ENCODE measurements at places on chromosomes 4 and X. TPM values are rescaled to one million over a fixed set of nuclear protein-coding genes. Genes with fewer than 3 reads are reported as not detected.

The SOX3 gene
- not detected for total RNA-seq

The FAT4 gene
- total RNA-seq, result 61.1 TPM

The RHOXF2B gene
- not detected for total RNA-seq

The UGT8 gene
- 1.6 TPM for total RNA-seq

The CXorf38 gene
- 10.2 TPM for total RNA-seq

The NUP62CL gene
- total RNA-seq, result 4.0 TPM

The IQCM gene
- total RNA-seq, result 0.94 TPM

The NDNF gene
- total RNA-seq, result 8.6 TPM

The SYTL5 gene
- 1.7 TPM for total RNA-seq

GRCh38 chrX:35800474-35800873 lies 2.3 kb downstream of the MAGEB16 start:
- DNase-seq, result no peak

DNA sequence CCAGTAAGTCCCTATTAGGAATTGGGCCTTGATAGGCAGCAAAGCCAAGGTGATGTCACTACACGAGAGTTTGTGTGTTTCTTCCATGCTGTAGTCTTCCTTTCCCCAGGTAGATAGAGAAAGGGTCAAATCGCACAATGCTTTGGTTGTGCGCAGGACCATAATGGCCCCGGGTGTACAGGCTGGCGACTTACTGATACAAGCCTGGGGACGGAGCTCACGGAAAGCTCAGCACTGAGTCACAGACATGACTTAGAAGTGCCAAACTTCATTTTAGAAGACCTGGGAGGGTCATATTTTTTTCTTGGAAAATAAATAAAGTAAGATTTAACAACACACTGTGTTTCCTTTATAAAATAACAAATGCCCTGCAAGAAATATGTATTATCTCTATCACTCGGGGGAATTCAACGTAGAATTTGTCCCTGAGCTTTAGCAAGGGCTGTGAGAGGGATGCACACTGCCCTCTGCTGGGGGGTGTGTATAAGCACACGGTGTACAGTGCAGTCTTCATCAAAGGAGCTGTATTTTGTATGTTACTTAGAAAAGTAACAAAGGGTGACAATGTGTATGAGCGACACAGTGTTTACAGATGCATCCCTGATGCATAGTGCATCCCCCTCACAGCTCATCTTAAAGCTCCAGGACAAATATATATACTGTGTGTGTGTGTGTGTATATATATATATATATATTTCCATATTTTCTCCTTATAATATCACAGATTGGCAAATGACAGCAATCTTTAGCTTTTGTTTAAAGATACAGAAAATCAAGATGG lies 254.5 kb upstream of the VEGFC start:
- peak; percentile 77 for DNase-seq

DNA sequence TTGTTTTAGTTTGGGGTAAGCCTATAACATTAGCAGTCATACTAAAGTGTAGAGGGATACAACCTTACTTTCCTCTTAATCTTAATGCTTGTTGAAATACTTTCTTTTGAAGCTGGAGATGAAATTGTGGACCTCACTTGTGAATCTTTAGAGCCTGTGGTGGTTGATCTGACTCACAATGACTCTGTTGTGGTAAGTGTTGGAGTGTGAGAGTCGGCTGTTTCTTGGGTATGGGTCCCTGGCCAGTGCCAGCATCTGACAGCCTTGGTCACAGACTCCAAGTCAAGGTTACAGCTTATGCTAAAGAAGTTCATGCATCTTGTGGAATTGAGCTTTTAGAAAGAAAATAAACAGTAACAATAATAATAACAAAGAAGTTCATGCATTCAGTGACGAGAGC lies 31.6 kb downstream of the RNF4 start:
- DNase-seq, result no peak

DNA sequence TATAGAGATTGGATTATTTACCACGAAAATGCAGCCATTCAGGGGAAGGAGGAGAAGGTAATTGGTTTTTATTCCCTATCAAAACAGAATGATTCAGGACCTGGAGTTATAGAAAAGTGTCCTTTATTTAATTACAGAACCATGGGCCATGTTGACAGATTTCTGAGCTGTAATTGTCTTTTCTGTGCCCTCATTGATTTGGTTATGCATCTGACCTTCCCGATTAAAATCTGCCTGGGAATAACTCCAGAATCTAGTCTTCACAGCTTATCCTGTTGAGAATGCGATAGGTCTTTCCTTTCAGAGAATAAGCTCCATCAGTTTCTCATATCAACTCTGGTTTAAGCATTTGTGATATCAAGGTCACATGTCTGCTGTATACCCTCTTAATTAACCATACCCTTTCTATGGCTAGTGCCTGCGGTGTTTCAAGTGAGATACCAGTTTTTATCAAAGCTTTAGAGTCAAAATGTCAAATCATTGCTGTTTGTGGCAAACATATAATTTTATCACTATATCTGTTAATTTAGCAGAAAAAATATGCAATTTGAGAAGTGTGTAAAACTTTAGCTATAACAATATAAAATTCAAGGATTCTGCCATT lies 37.2 kb upstream of the ANK2 start:
- DNase-seq, result no peak

DNA sequence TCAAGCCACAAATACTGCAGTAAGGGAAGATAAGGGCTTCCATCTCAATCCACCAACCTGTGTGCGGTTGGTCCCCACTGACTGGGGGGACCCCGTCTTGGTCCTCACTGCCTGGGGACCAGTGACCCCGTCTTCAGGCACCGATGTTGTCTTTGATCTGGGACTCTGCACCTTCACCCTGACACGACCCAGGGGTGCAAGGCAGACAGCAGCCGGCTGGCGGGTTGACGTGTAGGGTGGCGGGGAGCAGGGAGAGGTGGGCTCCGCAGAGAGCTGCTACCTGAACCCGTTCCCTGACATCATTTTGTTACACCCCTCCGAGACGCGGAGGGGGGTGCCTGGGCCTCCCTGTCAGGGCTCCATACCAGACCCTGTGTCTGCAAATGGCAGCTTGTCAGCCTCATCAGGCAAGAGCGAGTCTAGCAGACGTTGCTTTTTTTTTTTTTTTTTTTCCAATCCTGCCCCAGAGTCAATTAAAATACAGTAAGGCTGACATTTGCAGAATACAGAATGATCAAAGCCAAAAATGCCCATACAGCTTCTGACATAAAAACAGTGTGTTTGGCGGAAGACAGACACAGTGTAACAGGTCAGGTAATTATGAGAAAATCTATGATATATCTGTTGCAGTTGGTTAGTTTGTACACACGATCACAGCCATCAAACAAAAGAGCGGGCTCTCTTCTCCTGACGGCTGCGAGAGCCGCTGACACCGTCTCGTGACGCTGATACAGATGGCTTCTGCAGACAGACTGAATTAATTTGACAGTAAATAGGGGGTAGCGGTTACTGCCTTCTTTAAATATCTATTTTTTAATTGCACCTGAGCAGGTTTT lies 118.6 kb downstream of the CRLF2 start:
- DNase-seq, result no peak

GRCh38 chr4:118221227-118221800 lies 131.5 kb downstream of the PRSS12 start:
- DNase-seq, result no peak

GRCh38 chrX:2766906-2767305 lies 15.1 kb downstream of the XG start:
- DNase-seq, result no peak

- DNase-seq, result no peak
Observed at GRCh38 chrX:19747652-19748610, 139.5 kb downstream of the SH3KBP1 start.

DNA sequence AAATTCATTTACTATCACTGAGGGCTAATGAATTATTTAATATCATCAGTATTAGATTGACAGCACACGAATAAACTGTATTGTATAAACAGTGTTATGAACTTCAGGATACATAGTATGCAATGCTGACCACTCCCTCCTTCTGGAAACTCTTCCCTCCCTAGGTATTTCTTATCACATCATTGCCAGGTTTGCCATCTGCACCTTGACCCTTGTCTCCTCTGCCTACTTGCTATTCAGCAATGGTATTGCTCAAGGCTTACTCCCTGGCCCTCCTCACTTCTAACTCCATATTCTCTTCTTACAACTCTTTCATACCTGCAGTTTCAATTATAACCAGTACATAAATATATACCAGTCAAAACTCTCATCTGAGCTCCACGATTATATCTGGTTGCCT lies 38.9 kb downstream of the ATP8A1 start:
- no peak for DNase-seq

GRCh38 chr4:26074712-26075430 lies 160.9 kb downstream of the SMIM20 start:
- no peak for DNase-seq

- DNase-seq, result no peak
Observed at GRCh38 chrX:110853610-110854009, 58.0 kb upstream of the CHRDL1 start.

Data from mesothelial cell of epicardium (in vitro differentiated cells).